GM04503 (cell line): ENCODE measurements at places on chromosomes 1 and 21.

DNA sequence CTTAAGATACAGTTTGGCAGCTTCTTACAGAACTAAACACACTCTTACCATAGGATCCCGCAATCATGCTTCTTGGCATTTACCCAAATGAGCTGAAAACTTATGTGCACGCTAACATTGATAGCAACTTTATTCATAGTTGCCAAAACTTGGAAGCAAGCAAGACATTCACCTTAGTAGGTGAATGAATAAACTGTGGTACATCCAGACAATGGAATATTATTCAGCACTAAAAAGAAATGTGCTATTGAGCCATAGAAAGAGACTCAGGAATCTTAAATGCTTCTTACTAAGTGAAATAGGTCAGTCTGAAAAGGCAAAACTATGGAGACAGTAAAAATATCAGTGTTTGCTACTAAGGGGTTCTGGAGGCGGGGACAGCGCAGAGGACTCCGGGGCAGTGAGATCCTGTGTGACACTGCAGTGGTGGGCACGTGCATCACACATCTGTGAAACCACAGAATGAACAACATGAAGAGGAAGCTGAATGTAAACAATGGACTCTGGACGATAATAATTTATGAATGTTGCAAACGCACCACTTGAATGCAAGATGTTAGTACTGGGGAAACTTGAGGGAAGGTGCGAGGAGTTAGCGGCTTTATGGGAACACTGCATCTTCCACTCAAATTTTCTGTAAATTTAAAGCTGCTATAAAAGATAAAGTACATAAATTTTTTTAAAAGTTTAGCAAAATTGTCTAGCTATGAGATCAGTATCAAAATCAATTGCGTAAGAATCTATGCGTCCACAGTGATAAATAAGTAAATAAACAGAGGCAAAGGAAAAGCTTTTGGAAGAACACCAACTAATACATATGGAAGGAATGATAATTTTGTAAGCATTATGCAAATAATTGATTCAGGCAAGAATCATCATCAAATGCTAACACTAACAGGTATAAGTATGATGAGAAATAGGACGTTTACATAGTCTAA is 15.4 kb upstream of the SPATC1L start:
- no peak for DNase-seq

DNA sequence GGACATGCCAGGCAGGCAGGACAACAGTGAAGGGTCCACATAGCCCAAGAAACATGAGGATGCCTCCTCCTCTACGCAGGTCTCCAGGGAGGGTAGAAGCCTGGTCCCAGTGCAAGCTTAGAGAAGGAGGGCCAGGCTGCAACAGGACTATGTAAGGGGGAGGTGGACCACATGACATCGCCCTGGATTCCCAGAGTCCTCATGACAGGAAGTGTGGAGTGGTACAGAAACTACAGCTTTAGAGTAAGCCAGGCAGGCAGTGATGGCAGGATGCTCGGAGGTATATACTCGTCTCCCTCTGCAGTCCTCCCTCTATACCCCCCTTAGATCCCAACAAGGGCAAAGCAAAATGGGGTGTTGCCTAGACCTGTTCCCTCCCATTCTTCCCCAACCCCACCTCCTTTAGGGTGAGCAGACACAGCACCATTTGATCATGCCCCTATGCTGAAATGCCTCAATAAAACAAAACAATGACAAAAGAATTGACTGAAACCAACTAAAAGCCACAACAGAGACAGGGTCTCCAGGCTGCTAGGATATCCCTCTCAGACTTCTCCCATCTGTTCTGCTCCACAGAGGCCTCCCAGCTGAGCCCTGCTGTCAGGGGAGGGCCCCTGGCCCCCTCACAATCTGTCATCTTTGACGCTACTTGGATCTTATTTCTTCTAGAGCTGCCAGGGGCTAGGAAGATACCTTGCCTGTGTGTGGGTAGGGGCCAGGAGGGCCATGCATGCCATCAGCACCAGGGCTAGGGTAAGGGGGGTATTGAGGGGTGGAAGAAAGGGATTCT is 13.1 kb downstream of the FAM78B start:
- DNase-seq, result no peak

DNA sequence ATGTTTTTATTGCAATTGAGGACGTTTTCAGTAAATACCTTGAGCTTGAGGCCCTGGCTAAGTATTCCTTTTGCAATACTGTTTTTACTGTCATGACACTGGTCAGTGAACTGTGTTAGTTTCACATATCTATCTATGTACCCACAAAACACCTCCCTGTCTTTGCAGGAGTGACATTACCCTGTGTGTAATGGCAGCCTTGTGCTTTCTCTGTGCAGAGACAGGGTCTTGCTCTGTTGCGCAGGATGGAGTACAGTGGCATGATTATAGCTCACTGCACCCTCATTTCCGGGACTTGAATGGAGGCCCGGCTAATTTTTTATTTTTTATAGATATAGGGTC is 8.9 kb downstream of the YBX1 start:
- no peak for DNase-seq

DNA sequence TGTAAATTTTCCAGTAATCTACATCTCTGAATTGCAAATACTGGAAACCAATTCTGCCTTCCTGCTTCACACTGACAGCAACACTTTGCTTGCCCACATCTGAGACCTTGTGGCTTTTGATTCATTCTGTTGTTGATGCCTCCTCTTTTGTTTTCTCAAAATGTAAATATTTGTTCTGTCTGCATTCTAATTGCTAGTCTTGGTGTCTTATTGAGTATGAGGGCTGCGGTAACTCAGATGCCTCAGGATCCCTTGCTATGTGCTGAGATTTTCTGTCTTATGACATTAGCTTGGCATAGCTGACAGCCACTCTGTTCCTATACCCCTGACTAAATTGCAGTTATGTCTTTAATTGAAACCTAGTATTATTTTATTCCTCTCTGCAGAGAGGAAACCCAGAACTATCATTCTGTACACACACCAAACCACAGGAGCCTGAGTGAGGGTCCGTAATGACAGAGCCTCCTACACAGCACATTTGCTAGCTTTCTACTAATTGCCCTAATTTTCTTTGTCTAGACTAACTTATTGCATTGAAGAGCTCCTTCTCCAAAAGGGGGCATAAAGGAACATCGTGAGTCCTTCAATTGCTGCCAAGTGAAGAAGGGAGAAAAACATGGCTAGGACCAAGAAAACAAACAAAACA is 72.1 kb downstream of the GREM2 start:
- no peak for DNase-seq

- no peak for DNase-seq
Observed at GRCh38 chr1:226408285-226409184, 642 bp upstream of the PARP1 start.

DNA sequence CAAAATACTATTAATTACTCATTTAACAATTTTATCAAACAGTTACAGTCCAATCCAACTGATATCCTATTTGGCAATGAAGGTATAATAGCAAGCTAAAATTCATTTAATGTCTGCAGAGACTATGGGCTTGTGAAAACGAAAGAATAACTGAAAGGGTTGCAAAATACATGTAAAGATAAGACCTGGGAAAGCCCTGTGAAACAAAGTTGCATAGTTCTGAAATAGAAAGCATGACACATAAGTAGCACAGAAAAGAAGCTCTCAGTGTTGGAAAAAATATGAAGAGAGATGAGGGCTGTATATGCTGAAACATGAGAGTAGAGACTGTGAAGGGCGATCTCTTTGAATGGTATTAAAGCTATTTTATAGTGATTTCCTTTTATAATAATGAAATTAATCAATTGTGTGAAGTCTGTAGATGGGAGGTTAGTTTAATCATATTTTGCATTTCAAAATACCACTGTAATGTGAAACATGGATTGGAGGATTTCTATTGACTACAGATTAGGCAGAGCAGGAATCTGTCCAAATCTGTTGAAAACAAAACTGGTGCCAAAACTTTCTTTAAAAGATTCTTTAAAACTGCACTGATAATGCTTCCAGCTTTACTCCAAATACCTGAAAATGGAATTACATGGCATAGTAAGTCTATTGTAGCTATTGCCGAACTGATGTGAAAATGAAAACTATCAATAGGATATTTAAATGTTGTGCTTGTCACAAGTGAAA is 1518.9 kb upstream of the B3GALT2 start:
- no peak for DNase-seq

DNA sequence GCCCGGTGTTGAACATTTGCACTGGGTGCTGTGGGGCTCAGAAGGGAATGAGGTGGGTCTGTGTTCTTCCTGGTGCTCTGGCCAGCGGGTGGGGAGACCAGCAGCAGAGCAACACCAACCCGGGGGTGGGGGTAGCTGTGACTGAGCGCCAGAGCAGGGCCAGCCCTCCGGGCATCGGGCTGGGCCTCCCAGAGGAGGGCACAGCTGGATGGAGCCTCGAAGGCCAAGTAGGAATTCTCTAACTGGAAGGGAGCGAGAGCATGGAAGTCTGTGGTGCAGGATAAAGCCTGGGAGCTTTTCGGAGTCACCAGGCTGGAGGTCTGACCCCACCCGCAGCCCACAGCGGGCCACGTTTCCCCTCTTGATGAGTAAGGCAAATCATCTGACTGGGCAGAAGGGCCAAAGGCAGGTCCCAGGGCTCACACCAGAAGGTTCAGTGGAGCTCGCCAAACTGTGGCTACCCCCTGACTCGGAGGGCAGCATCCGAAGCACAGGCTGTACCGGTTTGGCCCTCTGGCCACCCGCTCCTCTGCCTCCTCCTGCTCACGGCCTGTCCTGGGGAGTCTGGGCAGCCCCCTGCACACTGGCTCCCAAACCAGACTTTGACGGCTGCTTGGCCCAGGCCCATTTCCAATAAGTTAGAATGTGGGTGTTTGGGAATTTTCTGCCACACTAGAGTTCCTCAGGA is 18.8 kb downstream of the SLC1A7 start:
- no peak for DNase-seq

DNA sequence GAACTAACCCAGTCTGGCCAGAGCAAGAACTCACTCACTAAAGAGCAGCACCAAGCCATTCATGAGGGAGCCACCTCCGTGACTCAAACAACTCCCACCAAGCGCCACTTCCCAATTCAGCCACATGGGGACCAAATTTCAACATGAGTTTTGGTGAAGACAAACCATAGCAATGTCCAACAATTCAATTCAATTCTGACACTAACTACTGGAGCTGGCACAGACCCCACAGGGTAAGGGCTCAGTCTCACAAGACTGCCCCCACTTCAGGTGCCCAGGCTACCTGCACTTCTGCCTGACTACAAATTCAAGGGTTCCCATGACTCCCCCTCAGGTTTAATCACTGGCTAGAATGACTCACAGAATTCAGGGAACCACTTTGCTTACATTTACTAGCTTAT is 48.8 kb upstream of the RAP1A start:
- no peak for DNase-seq

- no peak for DNase-seq
Observed at GRCh38 chr1:195606483-195606882, 1001.8 kb downstream of the KCNT2 start.

DNA sequence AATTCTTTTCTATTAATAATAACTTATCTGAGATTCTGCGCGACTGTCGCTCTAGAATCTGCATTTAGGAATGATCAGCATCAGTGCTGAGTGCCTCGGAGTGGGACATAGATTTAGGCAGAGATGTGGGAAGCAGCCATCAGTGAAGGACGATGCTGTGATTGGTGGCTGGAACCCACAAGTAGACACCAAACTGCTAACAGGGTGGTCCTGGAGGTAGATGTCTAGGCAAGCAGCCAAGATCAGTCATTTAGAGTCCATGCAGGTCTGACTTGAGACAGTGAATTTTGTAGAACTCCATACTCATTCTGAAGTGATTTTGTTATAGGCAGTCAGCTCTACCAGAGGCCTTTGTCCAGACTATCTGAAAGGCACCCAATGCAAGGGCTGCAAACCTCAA is 51.8 kb upstream of the LYST start:
- DNase-seq, result no peak

DNA sequence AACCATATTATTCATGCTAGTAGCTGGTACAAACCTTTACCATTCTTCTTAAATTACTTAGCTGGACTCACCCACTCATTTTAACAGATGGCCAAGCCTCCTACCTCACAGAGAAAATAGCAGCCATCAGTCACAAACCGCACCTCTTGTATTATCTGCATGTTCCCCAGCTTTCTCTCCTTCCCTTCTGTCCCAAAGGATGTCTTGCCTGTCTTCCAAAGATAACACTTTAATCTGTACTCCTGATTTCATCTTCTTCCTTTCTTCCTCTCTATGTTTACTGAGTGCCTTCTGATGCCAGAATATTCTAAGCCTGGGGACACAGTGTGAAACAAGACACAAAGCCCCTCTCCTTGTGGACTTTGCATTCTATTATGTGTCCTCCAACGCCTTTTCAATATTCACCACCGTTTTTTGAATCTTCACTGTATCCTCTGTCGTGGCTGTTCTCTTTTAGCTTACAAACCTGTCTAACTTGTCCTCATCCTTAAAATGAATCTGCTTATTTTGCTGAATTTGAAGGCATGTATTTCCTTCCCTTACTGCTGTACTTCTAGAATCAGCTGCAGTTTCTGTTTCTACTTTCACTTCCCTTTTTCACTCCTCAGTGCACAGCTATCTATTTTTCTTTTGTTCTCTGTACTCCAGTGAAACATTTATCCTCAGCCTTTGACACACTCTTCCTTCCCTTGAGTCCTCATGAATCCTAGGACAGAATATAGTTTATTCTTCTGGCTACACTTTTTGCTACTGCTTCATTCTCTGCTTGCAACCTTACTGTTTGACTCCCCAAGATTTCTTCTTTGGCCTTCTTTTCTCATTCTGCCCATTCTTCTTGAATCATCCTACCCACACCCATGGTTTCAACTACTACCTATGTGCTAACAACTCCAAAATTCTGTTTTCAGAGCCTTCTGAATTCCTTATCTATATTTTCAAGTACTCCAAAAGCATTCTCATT is 216.9 kb upstream of the SAMSN1 start:
- no peak for DNase-seq

DNA sequence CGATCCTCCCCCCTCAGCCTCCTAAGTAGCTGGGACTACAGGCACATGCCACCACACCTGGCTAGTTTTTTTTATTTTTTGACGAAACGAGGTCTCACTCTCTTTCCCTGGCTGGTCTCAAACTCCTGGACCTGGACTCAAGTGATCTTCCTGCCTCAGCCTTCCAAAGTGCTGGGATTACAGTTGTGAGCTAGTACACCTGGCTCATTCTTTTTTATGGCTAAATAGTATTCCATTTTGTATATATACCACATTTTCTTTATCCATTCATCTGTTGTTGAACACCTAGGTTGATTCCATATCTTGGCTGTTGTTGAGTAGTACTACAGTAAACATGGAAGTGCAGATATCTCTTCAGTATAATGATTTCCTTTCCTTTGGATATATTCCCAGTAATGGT is 62.3 kb upstream of the RCC1 start:
- DNase-seq, result no peak

- DNase-seq, result no peak
Observed at GRCh38 chr1:24381256-24381655, 32.3 kb downstream of the STPG1 start.

- DNase-seq, result no peak
Observed at GRCh38 chr1:46801323-46802055, 2.6 kb downstream of the CYP4B1 start.
